ENCODE measurements at places on chromosomes 4 and X.

GRCh38 chr4:160514126-160514525 lies 1411.2 kb downstream of the RAPGEF2 start:
- no peak for DNase-seq

DNA sequence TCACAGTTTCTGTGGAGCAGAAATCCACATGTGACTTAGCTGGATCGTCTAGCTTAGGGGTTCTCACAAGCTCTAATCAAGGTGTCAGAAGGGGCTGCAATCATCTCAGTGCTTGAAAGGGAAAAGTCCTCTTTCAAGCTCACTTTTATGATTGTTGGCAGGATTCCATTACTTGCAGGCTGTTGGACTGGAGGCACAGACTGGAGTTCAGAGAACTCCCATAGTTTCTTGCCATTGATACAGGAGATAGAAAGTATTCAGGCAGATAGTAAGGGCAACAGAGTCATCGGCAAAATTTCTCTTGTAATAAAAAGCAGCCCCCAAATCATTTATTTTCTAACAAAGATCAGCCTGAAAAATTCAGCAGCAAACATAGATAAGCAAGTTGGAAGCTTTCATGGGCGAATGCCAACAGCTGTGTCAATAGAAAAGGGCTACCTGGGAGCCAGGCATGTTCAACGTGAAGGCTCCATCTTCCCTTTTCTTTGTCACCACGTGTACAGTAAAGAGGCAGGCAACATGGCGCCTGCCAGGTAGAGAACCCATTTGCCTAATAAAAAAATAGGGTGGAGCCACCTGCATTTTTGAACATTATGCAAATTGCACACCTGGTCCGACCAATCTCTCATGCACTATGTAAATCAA lies 64.4 kb downstream of the CXCL13 start:
- no peak for DNase-seq

GRCh38 chr4:184722798-184723197 lies 11.1 kb downstream of the CENPU start:
- peak; percentile 68 for DNase-seq

- DNase-seq = no peak
Measured at GRCh38 chrX:39212456-39212855, 411.2 kb downstream of the MID1IP1 start.

DNA sequence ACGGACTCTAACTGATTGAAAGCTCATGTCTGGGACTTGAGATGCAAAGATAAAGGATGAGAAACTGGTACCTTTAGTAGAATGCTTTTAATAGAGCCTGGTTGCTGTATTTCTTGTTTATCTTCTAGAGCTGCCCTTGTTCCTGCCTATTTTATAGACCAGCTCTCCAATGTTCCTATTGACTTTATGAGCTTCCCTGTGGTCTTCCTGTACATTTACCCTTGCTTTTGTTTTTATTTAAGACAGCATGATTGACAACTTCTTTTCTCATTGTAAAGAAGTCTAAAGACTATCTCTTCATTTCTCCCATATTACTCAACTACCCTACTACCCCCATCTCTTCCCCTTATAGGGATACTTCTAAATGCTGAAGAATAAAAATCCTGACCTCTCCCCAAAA lies 174.7 kb downstream of the UGT8 start:
- DNase-seq = no peak

- no peak for DNase-seq
Measured at GRCh38 chrX:9166584-9166944, 132.6 kb upstream of the FAM9B start.

DNA sequence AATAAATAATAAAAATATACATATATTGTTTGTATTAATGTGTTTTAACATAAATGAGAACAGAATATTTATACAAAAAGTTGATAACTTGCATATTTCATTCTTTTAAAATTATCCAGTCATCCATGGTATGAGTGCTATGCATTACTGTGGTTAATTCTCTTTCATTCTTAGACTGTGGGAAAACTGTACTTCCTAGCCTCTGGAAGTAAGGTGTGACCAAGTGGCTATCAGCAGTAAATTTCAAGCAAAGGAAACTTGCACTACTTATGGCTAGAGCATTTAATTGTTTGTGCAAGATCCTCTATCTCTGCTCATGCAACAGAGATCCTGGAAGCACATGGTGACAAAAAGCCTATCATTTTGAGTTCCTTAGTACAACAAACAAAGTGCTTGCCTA lies 1054.5 kb upstream of the PABPC4L start:
- no peak for DNase-seq

GRCh38 chr4:25271866-25272265 lies 38.0 kb downstream of the PI4K2B start:
- DNase-seq = no peak

DNA sequence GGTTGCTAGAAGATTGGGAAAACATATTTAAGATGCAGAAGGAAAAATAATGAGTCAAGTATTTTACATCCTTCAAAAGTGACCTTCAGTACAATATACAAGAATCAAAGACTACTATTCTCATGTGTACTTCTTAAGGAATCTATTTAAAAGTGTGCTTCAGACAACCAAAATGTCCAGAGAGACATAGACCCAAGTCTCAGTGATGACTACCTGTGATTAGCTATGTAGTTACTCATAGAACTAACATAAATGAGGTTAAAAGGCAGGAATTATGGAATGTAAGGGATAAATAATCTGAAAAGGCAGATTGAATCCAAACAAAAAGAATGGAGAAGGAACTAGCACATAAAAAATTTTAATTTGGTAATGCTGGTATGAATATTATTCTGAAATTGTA lies 634.7 kb upstream of the FAM241A start:
- no peak for DNase-seq

DNA sequence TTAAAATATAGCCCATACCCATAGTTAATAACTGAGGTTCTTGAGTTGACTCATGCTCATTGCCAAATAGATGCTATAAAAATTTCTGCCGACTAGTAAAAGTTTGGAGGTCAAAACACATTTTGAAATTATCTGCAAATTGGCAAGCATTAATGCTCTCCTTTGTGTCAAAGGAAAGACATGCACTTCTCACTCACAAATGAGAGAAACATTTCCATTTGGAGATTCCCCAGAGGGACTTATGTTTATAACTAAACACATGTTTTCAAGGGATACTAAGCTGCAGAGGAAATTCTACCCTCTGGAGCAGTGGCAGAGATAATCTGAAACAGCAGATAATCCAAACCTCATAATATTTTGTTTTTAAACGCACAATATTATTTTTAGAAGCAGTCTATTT lies 45.7 kb upstream of the CCDC160 start:
- no peak for DNase-seq

DNA sequence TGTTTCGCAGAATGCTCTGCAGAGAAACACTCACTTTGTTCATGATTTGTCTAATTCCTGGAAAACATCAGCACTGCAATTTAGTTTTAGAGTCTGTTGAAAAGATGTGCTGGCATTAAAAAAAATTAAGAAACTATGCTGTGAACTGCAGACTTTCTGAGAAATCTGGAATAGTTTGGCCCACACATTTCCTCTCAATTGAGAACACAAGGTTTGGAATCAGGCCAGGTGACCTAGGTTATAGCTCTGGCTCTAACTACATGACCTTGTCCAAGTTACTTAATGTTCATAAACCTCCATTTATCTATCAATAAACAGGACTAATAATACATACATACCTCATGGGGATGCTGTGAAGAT lies 61.4 kb upstream of the ENPEP start:
- DNase-seq = no peak

GRCh38 chr4:20195071-20195885 lies 56.4 kb upstream of the SLIT2 start:
- DNase-seq = no peak

DNA sequence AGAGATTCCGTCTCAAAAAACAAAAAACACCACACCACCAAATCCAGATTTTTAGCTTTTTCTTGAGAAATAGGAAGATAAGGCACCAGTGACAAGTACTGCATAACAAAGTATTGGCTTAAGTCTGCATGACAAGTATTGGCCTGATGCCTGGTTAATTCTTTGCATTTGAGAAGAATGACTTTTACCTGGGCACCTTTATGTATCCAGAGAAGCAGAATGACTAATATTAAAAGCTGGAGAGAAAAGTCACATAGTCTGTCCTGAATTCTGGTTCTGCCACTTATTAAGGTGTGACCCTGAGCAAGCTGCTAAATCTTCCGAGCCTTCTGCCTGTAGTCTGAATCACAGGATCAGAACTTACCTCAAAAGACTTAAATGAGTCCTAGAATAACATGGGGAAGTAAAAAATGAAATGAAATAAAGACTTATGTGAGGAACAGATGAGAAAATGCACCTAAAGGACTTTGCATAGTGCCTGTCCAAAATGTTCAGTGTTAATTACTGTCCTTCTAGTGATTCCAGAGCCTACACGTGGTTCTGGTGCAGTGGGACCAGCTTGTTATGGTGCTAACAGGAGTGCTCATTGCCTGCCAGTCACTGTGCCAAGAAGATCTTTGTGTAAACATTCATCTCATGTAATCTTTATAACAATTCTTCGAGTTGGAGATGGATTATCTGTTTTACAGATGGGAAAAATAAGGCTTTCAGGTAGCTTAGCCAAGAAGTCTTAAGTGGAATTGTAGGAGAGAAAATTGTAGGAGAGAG lies 31.6 kb downstream of the UGDH start:
- peak; percentile 3 for DNase-seq

DNA sequence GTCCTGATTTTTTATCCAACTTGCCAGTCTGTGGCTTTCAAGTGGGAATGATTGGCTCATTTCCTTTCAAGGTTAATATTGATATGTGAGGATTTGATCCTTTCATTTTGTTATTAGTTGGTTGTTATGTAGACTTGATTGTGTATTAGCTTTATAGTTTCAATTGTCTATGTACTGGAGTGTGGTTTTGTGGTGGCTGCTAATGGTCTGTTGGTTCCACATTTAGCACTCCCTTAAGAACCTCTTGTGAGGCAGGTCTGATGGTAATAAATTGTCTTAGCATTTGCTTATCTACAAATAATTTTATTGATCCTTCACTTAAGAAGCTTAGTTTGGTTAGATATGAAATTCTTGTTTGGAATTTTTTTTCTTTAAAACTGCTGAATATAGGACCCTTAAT lies 190.6 kb downstream of the CPXCR1 start:
- no peak for DNase-seq

GRCh38 chr4:102598086-102598761 lies 97.1 kb downstream of the NFKB1 start:
- no peak for DNase-seq

GRCh38 chr4:183907871-183908683 lies 3.0 kb downstream of the STOX2 start:
- no peak for DNase-seq
